ENCODE measurements at places on chromosomes 2 and 18.

- DNase-seq, result no peak
These were observed 184.1 kb downstream of the MTCL1 start for GRCh38 chr18:8889489-8889888.

GRCh38 chr2:218755567-218756404 lies 26.2 kb upstream of the CYP27A1 start:
- no peak for DNase-seq

DNA sequence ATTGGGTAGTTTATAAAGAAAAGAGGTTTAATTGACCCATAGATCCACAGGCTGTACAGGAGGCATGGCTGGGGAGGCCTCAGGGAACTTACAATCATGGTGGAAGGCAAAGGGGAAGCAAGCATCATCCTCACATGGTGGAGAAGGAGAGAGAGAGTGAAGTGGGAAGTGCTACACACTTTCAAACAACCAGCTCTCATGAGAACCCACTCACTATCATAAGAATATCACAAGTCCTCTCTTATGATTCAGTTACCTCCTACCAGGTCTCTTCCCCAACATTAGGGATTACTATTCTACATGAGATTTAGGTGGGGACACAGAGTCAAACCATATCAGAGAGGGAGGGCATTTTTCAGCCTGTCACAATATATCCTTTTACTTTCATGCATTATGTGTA lies 22.7 kb upstream of the DOCK10 start:
- DNase-seq, result no peak

DNA sequence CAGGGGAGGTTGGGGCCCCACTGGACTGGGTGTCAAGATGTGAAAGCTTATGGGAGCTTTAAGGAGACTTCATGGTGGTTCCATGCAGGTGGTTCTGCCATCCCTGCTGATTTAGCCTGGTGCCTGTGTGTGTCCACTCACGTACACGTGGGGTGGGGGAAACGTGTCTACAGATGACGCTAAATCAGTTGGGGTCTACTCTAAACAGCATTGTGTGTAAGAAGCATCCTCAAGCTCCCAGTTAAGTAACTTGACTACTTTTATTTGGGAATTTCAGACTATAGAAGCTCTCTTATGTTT lies 47.1 kb downstream of the BCL2L11 start:
- DNase-seq, result no peak

- peak; percentile 8 for DNase-seq
These were observed 7.8 kb downstream of the MTHFD2 start for GRCh38 chr2:74206180-74206688.

GRCh38 chr2:158131919-158132566 lies 30.4 kb downstream of the UPP2 start:
- no peak for DNase-seq

GRCh38 chr2:26487192-26487591 lies 9.3 kb upstream of the OTOF start:
- no peak for DNase-seq

GRCh38 chr2:223396993-223397392 lies 205.2 kb downstream of the SCG2 start:
- DNase-seq, result no peak

GRCh38 chr2:54975175-54975574 lies 75.1 kb downstream of the RTN4 start:
- DNase-seq, result no peak

- no peak for DNase-seq
These were observed 491 bp downstream of the RTN4 start for GRCh38 chr2:55049821-55050099.

DNA sequence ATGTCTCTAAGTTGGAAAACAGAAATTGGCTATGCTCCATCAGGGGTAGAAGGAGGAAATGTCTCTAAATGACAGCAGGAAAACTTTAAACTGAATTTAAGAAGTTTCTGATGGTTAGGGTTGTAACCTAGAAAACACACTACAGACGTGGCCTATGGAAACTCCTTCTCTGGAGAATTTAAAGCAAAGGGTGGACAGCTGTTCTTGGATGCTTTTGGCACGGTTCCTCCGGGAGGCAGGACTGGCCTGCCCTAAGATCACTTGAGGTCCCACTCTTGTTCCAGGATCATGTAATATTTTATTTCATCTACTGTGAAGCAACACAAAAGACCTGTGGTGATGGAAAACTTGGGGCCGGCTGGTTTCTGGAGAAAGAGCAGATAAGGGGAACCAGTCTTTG lies 77.0 kb downstream of the NRP2 start:
- no peak for DNase-seq

DNA sequence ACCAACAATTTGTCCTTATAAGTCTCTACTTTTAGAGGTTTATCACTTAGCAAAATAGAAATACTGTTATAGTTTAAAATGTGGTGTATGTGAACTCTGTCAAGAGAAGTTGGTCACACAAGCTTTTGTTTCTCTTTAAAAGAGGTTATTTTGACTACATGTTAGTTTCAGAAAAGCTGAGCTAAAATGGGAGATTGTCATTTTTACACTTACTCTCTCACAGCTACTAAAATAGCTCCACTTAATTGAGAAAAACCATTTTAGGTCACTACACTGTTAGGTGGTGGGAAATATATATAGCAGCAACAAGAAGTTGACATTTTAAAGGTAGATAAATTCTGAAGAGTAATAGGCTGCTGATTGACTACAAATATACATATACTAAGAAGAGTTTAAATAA lies 161.5 kb upstream of the KCNJ3 start:
- DNase-seq, result no peak

GRCh38 chr2:203579730-203580129 lies 44.6 kb upstream of the RAPH1 start:
- no peak for DNase-seq

- no peak for DNase-seq
These were observed 32.6 kb downstream of the VIT start for GRCh38 chr2:36729067-36729466.
